ENCODE measurements at places on chromosomes 1 and 21.
A peak's percentile ranks its signal among the peaks of the same experiment; 100 is the strongest.

DNA sequence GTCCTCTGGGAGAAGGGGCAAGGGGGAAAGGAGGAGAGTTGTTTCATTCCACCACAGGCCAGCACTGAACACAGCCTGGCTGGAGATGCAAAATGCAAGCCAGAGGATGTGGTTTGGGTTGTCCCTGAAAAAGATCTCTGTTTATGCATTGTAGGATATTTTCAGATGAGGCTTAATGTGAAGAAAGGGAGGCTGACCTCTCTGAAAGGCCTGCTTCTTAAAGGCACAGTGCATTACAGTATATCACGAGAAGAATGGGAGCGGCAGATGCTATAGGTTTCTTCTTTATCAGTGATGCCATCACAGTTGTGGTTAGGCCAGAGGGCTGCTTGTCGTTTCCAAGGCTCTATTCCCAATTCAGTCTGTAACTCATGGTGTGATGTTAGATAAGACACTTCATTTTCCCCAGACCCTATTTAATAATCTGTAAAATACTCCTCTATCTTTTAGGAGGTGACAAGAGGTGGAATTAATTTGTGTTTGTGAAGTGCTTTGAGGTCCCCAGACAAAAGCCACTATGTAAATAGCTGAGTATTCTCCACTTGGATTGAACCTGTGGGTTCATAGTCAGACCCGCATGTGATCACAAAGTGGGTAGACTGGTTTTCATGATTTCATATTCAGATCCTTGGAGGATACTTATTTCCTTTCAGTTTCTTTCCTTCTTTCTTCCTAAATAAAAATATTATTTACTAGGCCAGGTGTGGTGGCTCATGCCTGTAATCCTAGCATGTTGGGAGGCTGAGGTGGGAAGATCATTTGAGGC is 76.5 kb upstream of the WDR26 start:
- DNase-seq: no peak

- no peak for DNase-seq
These were observed 56.4 kb downstream of the AHCTF1 start for GRCh38 chr1:246875041-246876026.

DNA sequence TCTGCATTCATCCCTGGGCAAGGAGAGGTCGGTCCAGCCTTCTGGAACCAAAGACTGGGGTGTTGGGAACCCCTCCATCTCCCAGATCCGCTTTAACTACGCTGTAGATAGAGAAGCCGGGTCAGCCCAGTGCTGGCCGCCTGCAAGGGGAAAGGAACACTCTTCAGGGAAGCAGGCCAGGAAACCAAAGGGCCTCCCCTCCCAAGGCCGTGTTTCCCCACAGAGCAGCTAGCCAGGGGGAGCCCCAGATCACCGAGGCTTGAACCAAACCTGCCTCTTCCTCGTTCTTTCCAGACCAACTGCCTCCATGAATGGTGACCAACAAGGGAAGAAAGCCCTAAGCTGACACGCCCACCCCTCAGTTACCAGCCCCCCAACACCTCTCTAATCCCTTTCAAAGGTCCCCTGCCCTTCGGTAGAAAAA is 1.2 kb upstream of the CHD5 start:
- DNase-seq: no peak

DNA sequence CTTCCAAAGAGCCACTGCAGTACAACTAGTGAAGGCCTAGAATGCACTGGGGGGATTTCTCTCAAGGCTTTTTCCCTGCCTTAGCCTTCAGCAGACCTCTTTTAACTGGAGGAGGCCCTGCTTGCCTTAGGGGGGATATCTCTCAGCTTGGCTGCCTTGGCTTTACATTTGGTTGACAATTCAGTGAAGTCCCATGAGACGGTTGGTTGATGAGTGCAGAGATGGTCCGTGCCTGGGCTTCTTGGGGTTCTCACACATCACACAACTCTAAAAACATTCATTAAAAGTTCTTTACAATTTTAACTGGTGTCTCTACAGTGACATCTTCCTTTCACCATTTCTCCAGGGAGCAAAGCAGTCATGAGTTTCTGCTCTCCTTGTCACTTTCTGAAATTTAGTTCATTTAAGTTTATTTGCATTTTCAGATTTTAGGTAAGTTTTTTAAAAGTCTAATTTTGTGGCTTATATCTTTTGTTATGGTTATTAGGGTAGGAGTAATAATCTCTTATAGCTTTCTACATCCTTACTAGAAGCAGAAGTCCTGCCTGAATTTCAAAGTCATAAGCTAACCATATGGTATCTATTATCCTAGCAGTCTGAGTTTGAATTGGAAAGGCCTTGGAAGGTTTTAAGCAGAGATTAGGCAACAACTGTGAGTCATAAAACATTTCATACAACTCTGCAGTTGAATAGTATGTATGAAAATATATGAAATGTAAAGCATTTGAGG is 487.6 kb downstream of the DPYD start:
- no peak for DNase-seq

- no peak for DNase-seq
These were observed 90.7 kb downstream of the ST6GALNAC5 start for GRCh38 chr1:76957961-76958360.

- no peak for DNase-seq
These were observed 23.8 kb upstream of the EDN2 start for GRCh38 chr1:41508290-41508689.

DNA sequence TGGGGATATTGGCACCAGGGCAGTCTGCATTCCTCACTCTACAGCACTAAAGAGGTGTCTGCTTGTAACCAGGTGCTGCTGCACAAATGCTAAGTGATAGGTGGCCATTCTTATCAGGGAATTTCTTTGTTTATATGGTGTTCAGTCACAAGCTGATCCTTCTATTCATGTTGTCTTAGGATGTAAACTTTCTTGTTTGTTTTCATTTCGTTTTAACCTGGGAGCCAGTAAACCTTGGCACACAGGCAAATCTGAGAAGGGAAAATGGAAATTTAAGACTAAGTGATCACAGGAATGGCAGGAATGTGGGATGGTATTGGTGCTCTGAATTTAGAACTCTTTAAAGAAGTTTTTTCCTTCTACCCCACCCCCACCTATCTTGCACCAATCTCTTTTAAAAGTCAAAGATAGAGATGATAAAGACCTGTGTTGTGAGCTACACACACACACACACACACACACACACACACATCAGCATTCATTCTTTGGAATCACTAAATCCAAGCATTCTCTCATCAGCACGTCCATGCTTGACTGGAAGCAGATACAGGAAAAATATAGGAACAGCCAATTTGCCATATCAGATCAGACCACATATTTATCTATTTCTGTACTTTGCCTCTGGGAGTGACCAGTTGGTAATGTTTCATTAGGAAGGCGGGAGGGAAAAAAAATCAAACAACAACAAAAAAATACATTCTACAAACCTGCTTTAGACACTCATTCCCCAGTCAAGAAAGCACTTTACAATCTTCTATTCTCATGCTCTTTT is 451.4 kb upstream of the ADGRL2 start:
- DNase-seq: no peak

DNA sequence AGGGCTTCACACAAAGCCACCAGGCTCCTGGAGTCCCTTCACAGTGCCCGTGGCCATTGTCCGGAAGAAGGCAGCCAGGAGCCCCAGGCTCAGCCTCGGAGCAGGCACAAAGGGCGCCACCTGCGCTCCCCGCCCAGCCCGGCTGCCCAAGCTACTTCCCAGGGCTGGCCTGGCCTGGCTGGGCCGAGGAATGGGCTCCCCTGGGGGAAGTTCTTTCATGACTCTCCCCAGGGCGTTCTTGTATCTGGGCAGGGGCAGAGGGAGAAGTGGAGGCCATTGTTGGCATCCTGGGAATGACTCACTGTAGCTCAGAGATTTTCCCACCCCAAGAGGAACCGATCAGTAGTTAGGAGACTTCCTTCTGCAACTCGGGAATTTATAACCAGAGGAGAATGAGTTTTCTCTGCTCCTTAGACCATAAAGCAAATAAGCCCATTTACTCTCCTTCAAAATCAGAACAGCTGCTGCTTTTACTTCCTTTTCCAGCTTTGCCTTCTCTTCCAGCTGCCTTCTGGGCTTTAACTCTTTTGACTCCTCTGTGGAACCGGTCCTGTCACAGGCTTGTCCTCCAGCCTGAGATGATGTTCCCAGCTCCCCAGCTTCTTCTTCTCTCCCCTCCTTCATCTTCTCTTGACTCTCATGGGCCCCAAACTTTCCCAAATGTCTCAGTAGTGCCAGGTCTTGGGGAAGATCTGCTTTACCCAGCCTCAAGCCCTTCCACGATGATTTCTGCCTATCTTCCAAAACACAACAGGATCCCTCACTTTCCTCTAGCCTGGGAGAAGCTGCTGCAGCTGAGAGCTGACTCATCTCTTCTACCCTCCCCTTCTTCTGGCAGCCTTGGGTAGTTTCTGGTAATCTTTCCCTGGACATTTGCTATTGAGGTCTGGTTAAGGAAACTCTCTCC is 118.7 kb upstream of the CD34 start:
- DNase-seq: no peak

DNA sequence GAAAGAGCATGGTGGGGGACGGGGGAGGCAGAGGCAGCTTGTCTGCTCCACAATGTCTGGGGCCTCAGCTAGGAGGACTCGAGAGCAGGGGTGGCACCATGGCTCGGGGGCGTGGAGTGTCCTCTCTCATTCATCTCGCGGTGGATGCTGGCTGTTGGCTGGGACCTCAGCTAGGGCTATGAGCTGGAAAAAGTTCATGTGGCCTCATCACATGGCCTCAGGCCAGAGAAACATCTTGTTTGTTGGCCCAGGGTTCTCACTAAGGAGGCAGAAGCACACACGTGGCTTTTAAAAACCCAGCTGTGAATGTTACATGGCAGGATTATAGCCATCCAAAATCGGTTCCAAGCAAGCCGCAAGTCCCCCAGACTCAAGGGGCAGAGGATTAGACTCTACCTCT is 6.2 kb upstream of the CENPS start:
- DNase-seq: no peak

- no peak for DNase-seq
These were observed 14.6 kb upstream of the TRIM63 start for GRCh38 chr1:26082020-26082350.

- no peak for DNase-seq
These were observed 711.1 kb upstream of the CHRM3 start for GRCh38 chr1:238675221-238675620.

- no peak for DNase-seq
These were observed 74.3 kb downstream of the SIPA1L2 start for GRCh38 chr1:232555494-232556210.

DNA sequence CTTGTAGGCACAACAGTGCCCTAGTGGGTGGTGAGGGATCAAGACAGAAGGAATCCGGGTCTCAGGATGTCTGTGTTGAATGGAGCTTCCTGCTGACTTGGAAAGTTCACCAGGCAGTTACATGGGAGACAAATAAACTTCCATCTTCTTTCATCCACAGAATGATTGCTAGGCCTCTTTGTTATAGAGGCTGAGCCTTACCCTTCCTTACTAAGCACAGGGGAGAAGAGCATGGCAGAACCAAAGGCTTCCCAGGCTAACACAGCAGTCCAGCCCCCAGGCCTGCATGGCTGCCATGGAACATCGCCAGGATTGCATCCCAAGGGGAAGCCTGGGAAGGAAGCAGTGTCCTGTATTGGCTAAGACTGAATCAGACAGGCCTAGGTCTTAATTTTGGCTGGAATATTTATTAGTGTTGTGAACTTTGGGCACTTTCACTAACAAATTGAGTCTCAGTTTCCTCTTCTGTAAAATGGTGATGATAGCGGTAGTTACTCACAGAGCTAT is 18.7 kb downstream of the HEYL start:
- DNase-seq: no peak

DNA sequence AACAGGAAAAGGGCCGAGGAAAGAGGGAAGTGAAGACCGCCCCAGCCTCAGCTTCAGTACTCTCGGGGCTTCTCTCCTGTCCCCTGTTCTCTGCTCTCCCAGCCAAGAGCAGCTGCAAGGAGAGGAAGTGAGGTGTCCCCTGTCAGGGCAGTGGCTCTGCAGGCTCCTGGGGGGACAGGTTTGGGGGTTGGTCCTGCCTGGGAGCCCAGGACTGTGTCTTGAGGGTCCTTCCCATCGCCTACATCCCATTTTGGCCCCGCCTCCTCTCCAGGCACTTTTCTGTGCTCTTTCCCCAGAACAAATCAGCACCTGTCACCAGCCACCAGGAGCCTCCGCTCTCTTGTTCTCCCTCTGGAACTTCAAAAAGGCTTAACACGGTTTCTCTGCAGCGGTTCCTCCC is 82.6 kb downstream of the VWA5B1 start:
- no peak for DNase-seq

- no peak for DNase-seq
These were observed 116.3 kb downstream of the EPHB2 start for GRCh38 chr1:22826604-22827580.

DNA sequence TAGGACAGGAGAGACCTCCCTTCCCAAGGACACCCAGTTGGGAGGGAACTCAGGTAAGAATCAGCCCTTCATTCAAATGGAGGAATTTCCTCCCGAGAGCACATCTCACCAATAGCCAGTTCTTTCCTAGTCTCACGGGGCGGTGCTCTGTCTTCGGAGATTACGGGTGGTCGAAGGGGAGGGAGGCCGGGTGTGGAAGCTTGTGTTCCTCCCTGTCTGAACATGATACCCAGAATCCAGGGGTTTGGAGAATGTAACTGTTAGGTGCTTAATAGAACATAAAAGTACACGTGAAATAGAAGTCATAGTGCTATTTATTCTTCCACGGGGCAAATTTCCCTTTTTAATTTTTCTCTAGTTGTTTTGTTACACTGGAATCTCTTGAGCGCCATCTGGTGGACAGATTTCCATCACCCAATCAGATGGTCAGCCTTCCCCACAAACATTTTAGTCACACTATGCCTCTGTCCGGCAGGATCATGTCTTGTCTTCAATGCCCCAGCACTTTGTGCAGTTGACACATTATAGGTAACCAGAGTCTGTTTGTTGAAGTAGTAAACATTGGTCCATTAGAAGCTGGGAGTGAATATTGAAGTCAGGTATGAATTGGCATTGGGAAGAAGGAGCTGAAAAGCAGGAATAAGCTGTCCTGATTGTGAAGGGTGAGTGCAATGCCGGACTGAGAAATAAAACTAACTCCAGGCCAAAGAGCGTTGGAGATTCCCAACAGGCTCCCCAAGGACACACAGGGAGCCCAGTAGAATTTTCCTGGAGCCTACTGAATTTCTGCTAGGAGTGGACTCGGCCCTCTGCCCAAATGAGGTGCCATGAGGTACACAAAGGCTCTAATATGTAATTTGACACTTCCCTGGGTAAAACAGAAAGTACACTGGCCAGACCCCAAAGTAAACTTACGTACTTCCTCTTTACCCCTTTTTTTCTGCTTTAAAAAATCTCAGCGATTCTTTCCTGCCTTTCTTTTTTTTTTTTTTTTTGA is 27.6 kb upstream of the ZNF697 start:
- DNase-seq: peak; percentile 54

DNA sequence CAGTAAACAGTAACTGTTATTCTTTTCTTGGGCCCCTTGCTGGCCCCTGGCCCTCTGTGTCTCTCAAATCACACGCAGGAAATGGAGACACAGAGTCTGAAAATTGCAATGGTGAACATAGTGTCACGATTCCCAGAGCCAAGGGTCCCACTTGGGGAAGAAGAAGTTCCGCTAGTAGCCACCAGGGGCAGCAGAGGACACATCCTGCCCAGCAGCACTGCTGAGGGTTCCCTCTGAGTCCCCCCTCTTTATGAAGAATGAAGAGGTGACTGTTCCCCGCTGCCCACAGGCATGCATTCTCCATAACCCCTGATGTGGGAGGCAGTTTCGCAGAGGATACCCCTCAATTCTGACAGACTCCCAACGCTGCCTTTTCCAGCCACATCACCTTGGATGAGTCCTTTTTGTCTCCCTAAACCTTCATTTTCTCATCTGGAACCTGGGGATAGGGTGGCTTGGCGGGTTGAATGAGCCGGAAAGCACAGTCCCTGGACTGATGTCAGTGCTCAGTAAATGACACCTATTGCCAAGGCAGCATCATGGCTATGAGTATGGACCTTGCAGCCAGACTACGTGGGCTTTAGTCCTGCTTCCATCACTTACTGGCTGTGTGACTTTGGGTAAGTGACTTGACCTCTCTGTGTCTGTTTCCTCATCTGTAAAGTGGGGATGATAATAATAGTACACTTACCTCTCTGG is 238.0 kb upstream of the TMEM51 start:
- DNase-seq: no peak

All from stimulated activated CD4-positive, alpha-beta T cell treated with anti-CD3 and anti-CD28 coated beads, Interleukin-15, amount 100 ng/mL, for 48 hours (primary cell).